ENCODE measurements at places on chromosomes 12 and 14.
A peak's percentile ranks its signal among the peaks of the same experiment; 100 is the strongest.

GRCh38 chr12:106358396-106359241 is 1.1 kb downstream of the POLR3B start:
- DNase-seq = no peak

DNA sequence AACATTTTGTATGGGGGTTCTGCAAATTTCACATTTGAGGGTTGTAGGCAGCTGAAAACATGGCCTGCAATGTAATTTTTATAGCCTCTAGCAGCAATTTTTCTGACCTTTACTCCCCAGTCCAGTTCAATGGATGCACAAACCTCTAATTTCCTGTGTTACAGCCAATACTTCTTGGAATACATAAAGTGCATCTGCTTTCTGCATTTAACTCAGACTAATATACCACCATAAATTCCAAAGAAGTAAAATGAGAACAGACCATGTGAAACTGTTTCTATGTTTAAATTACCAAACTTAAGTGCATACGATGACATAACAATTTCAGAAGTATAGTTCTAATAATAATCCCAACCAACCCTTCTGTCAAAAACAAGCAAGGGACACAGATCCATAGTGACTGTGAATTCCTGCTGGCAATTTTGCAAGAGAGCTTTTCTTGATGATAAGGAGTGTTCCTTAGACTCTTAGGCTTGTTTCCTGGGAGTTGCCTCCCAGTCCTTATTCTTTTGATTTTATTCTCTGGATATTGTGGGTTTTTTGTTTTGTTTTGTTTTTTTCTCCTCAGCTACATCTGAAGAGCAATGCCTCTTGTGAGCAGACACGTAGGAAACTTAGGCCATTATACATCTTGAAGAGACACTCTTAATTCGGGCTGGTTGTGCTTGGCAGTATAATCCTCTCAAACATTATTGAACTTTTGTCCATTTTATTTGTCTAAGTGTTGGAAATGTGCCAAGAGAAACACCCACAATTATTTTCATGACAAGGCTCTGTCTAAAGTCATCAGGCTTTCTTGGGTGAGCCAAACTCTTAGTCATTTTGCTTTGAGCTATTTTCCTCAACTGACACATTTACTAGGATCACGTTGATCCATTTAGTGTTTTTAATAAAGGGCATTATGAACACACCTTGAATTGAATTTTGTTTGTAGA is 51.3 kb upstream of the RERGL start:
- no peak for DNase-seq

GRCh38 chr12:94174576-94174975 is 26.2 kb downstream of the PLXNC1 start:
- DNase-seq = peak; percentile 30

- DNase-seq = no peak
These were observed 203.7 kb downstream of the PPM1H start for GRCh38 chr12:62731055-62731820.

- DNase-seq = no peak
These were observed 77.3 kb downstream of the PDE3A start for GRCh38 chr12:20445687-20446086.

DNA sequence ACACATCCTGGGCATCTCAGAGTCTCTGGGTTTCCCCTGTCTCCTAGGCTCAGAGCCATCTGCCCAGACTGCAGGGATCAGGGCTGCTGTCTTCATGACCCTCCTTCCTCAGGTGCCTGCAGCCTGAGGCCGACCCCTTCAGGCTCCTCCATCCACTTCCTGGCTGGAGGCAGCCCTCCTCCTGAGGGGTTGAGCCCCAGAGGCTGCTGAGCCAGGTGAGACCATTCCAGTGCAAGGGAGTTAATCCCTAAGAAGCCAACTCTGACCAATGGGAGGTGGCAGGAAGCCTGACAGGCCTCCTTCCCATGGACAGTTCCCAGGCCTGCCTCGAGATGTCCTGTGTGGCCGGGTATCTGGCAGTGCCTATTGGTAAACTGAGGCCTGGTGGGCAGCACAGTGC is 8.4 kb upstream of the PPP4R4 start:
- no peak for DNase-seq

Measured in CD4-positive, alpha-beta T cell treated with Interleukin-4 for 4 hours (primary cell).